ENCODE measurements at places on chromosomes 7 and 10. TPM values are rescaled to one million over a fixed set of nuclear protein-coding genes. Genes with fewer than 3 reads are reported as not detected.

The SLC26A3 gene
- total RNA-seq = not detected

The PTPRE gene
- 28.9 TPM for total RNA-seq

The C7orf33 gene
- total RNA-seq = not detected

The SEMA3A gene
- 1.0 TPM for total RNA-seq

The TMEM225B gene
- 0.52 TPM for total RNA-seq

The LMOD2 gene
- total RNA-seq = 1,201 TPM

The PPP1R17 gene
- total RNA-seq = not detected

DNA sequence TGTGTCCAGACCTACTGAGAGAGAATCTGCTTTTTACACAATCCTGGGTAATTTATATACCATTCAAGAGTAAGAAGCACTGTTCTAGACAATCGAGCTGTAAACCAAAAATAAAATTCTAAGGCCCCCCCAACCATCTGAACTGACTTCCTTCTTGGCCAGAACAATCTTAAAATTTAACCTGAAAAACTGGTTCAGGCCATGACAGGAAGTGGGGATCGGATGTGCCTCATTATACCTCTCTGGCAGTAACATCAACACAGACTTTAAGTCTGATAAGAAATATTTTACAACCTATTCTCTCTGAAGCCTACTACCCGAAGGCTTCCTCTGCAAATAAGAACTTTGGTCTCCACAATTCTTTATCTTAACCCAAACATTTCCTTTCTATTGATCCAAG, 75.2 kb upstream of the KIF5B start:
- no peak overlapping the region for H3K27ac ChIP-seq
- H3K4me3 ChIP-seq = no peak overlapping the region
- no peaks in the 10 kb centered on the region for H3K4me1 ChIP-seq

GRCh38 chr10:44685220-44685619, 225.9 kb upstream of the TMEM72 start:
- no peaks in the 10 kb centered on the region for H3K27me3 ChIP-seq

DNA sequence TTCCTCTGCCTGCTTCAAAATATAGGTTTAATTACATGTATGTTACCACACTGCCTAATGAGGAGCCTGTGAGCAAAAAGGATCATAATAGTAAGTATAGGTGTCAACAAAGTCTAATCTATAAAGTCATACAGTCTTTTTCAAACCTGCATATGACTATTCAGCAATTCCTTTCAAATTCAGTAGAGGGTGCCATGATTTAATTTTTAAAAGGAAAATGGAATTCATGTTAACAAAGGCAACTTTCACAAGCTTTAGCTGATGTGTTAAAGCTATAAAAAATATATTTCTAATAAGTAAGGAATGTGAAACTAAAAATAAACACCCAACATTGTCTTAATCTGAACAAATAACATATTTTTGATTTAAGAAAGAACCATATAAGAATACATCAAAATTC, 52.1 kb downstream of the MPP7 start:
- H3K4me3 ChIP-seq = no peak overlapping the region
- H3K27me3 ChIP-seq = no peaks in the 10 kb centered on the region
- no peak for DNase-seq
- no peaks in the 10 kb centered on the region for H3K36me3 ChIP-seq
- H3K4me1 ChIP-seq = peaks cover 3% of the 10 kb centered on the region

- peaks cover 36% of the 10 kb centered on the region for H3K4me1 ChIP-seq
- H3K4me3 ChIP-seq = no peak overlapping the region
- H3K27ac ChIP-seq = peak overlapping the region; percentile 36
- no peaks in the 10 kb centered on the region for H3K36me3 ChIP-seq
- no peaks in the 10 kb centered on the region for H3K27me3 ChIP-seq
Measured at GRCh38 chr7:6159097-6159483, 113.3 kb downstream of the CYTH3 start.

DNA sequence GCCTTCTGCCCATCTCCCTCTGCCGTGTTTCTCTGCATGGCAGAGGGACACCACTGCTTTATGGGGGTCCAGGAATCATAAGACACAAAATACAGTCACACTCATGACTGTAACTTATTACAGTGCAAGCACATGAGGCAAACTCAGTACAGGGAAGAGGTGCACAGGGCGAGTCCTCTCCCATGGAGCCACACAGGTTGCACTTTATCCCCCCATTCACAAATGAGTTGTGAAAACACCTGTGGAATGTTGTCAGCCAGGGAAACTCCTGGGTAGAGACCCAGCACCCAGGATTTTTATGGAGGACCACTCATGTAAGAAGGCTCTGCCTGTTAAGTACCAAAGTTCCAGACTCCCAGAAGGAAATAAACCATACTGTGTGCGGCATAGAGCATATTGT, 107.2 kb upstream of the GJD4 start:
- H3K27me3 ChIP-seq = no peaks in the 10 kb centered on the region
- peaks cover 3% of the 10 kb centered on the region for H3K36me3 ChIP-seq
- no peak overlapping the region for H3K27ac ChIP-seq
- H3K4me1 ChIP-seq = peaks cover 34% of the 10 kb centered on the region

- no peak overlapping the region for H3K27ac ChIP-seq
- no peaks in the 10 kb centered on the region for H3K27me3 ChIP-seq
- DNase-seq = no peak
Measured at GRCh38 chr10:62778125-62778524, 26.4 kb upstream of the ADO start.

DNA sequence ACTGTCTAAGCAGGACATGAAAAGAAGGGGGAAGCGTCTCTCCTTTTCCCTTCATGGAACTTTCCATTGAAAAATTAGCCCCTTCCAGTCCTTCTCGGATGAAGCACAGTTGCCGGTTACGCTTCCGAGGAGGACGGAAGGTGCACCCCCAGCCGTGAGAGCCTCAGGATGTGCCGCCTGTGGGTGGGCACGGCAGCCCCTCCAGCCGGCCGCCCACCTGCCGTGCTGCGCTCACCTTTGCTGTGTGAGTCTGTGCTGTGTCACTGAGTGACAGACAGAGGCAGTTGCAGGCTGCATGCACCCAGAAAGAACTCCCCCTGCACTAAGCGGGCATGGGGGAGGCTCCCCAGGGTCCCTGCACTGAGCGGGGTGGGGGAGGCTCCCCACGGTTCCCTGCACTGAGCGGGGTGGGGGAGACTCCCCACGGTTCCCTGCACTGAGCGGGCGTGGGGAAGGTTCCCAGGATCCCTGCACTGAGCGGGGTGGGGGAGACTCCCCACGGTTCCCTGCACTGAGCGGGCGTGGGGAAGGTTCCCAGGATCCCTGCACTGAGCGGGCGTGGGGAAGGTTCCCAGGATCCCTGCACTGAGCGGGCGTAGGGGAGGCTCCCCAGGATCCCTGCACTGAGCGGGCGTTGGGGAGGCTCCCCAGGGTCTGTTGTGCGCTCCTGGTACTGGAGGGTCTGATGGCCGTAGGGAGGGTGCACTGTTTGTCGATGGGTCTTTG, 74.2 kb downstream of the DNAJB6 start:
- H3K27me3 ChIP-seq = no peaks in the 10 kb centered on the region
- H3K4me3 ChIP-seq = no peak overlapping the region
- H3K4me1 ChIP-seq = peaks cover 2% of the 10 kb centered on the region
- no peak overlapping the region for H3K27ac ChIP-seq
- H3K36me3 ChIP-seq = peaks cover 69% of the 10 kb centered on the region

DNA sequence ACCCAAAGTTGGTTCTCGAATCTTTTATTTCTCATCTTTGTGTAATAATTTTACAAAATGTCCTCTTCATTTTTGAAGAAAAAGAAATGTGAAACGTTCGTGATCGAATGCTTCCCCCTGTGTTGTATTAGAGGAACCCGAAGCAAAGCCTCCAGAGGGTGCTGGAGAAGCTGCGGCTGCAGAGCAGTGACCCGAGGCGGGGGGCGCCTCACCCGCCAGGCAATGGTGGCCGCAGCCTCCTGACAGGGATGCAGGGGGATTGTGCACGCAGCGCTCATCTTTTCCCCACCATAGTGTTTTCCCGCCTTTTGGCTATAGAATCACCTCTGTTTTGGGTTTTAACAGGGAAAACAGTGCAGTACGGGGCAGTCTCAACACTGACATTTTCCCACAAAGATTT, 307.5 kb upstream of the ANKRD30A start:
- no peaks in the 10 kb centered on the region for H3K36me3 ChIP-seq
- no peaks in the 10 kb centered on the region for H3K27me3 ChIP-seq
- no peaks in the 10 kb centered on the region for H3K4me1 ChIP-seq
- H3K27ac ChIP-seq = no peak overlapping the region

DNA sequence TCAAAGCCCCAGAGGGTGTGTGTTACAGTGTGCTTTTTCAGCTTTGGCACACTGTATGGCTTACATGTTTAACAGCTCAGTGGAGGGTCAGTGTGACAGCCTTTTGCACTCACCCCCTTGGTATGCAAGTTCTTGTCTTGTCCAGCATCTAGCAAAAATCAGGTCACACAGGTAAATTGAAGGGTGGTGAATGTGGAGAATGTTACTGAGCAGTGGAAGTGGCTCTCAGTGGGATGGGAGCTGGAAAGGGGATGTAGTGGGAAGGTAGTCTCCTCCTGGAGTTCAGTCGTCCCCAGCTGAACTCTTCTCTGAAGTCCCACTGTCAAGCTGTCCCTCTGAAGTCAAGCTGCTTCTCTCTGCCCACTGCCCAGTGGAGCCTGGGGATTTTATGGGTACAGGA, 21.0 kb upstream of the C10orf90 start:
- no peaks in the 10 kb centered on the region for H3K4me1 ChIP-seq
- no peaks in the 10 kb centered on the region for H3K27me3 ChIP-seq
- no peak for DNase-seq
- H3K36me3 ChIP-seq = no peaks in the 10 kb centered on the region

- H3K27ac ChIP-seq = no peak overlapping the region
- H3K36me3 ChIP-seq = no peaks in the 10 kb centered on the region
- H3K4me3 ChIP-seq = no peak overlapping the region
Measured at GRCh38 chr10:30625080-30625479, 4.5 kb downstream of the LYZL2 start.

DNA sequence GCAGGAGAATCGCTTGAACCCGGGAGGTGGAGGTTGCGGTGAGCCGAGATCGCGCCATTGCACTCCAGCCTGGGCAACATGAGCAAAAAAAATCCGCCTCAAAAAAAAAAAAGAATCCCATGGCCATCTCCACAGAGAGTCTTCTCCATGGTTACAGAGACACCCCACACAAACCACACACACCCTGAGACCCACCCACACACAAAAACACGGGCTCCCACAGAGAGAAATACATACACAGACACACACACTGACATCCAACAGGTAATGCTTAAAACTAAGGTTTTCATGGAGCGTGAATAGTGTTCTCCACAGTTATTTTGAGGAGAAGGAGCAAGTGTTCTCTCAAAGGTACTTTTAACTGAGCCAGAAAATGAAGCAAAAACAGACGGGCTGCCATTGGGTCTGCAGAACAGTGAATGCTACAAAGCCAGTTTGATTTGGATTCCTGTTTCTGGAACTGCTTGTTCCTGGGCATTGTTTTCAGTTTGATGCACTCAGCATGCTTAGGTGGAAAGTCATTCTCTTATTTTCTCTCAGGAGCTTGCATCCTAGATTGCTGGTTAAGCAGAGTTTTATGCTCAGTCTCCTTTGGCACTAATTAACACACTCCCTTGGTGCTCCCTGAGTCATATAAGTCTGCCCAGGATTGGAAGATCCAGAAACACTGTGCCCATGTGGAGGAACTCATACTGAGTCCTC, 15.4 kb downstream of the AHCYL2 start:
- no peaks in the 10 kb centered on the region for H3K36me3 ChIP-seq
- H3K27me3 ChIP-seq = no peaks in the 10 kb centered on the region
- no peak overlapping the region for H3K4me3 ChIP-seq

Measured in heart left ventricle (tissue), 16 donors.